ENCODE measurements at places on chromosomes 4 and X. TPM values are rescaled to one million over a fixed set of nuclear protein-coding genes. Genes with fewer than 3 reads are reported as not detected.

Gene DOK7
- total RNA-seq, result 0.52 TPM

Gene ESX1
- total RNA-seq, result 0.95 TPM

Gene TRIM60
- total RNA-seq, result 0.13 TPM

Gene BMX
- total RNA-seq, result not detected

Gene DCX
- total RNA-seq, result 70.6 TPM

Gene GAGE12H
- total RNA-seq, result not detected

Gene SYTL4
- total RNA-seq, result 6.0 TPM

Gene SLIT2
- total RNA-seq, result 69.2 TPM

Gene TMEM255A
- 16.5 TPM for total RNA-seq

Gene GSX2
- 0.58 TPM for total RNA-seq

Gene SUPT20HL1
- total RNA-seq, result 0.09 TPM

Gene PPEF2
- not detected for total RNA-seq

Gene TCEANC
- 2.6 TPM for total RNA-seq

Gene KIAA0232
- 18.2 TPM for total RNA-seq

Gene YTHDC1
- 61.6 TPM for total RNA-seq

Gene DUSP21
- not detected for total RNA-seq

Gene GPR82
- total RNA-seq, result 1.9 TPM

Gene IL13RA2
- 0.87 TPM for total RNA-seq

Gene LRIT3
- total RNA-seq, result 0.37 TPM

Gene PROM1
- 10.5 TPM for total RNA-seq

Gene NRK
- 0.09 TPM for total RNA-seq

Gene BEX2
- 53.7 TPM for total RNA-seq

Gene RPA4
- total RNA-seq, result 1.2 TPM

Gene SLC7A11
- total RNA-seq, result 12.5 TPM

Gene SOD3
- total RNA-seq, result 1.7 TPM

Gene NUP62CL
- 3.2 TPM for total RNA-seq

Gene CRMP1
- total RNA-seq, result 423 TPM

Gene BRS3
- total RNA-seq, result not detected

Gene CLOCK
- total RNA-seq, result 13.4 TPM

Gene RASSF6
- 0.71 TPM for total RNA-seq

Data from motor neuron (in vitro differentiated cells).